ENCODE measurements at places on chromosomes 5 and 9.
A peak's percentile ranks its signal among the peaks of the same experiment; 100 is the strongest.

DNA sequence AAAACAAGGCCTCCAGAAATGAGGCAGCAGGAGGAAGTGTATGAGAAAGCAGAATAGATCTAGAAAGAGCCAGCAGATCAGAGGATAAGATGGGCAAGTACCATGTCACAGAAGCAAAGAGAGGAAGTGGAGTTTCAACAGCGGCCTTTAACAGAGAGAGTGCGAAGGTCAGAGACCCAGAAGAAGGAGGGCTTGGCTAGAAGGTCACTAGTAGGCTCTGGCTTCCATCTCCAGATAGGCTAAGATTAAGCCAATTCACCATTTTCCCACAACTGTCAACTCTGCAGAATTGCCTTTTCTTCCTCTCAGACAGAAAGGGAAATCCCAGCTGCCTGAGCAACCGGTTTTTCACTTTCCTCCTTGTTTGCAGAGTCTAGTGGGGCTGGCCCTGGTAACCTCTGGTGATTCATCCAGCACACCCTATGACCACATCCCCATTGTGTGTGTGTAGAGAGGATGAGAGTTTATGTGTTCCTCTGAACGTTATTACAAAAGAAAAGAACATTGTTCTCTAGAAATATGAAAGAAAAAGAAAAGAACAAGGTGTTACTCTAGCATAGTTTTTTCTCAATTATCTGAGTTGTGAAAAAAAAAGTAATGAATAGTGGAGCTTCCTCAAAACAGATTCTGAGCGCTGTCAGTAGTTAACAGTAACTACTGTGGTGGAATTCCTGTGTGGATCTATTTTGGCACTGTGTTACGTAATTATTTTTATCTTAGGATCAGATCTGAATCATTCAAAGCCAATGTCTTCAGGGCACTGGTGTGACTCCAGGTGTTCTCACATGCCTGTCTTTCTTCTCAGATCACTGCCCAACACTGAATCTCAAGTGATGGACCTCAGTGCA lies 220.4 kb downstream of the ARRDC3 start:
- DNase-seq: peak; percentile 23

DNA sequence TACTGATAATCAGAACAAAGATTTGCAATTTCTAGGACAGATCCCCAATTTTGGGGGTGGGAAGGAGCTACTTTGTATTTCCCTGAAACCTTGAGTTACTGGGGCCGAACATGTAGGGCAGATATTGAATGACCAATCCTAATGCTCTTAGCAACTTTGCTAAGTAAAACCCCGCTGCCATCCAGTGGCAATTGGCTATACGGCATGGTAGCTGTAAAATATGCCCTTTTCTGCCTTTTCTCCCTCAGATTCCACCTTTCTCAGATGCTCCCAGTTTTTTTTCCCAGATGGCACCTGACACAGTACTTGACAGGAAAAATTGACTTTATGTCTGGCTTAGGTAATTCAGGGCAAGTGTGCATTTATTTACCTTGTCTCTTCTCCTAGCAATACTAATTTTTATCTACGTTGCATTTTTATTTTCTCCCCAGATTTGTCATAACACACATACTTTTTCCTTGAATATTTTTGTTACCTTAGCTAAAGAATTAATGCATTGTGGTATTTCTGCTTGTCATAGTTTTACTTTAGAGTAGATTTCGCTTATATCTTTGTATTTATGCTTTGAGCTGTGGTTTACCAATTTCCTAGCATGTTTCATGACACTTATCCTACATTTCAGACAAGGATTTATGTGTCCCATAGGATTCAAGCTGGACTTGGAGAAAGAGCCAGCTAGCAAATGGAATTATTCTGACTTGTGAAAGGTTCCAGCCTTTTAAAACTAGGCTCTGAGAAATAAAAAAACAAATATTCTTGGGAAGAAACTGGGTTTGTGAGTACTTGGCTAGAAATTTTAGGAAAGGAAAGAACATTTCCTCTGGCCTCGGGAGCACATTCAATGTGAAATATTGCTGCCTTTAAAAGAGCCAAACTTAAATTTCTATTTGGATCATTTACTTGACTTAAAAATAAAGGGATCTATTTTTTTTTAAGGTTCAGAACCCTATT lies 37.4 kb downstream of the PIK3R1 start:
- no peak for DNase-seq

- DNase-seq: no peak
Observed at GRCh38 chr5:7372399-7372798, 23.5 kb upstream of the ADCY2 start.

DNA sequence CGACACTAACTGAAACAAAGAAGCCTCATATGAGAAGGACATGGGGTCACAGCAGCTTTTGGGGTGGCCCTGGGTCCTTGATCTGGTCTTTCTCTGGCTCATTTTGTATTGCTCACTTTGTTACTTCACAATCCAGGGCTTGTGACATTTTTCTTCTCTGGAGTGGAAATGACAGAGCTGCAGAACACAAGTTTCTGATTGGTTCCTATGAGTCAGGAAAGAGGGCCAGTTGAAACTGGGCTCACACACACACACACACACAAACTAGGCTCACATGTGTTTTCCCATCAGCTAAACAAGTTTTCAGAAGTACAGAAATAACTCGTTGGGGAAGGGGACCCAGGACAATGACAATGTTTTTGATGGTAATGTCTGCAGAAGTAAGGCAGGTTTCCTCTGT lies 54.3 kb downstream of the TMC1 start:
- DNase-seq: no peak

- no peak for DNase-seq
Observed at GRCh38 chr5:149429839-149430721, 51.0 kb upstream of the IL17B start.

DNA sequence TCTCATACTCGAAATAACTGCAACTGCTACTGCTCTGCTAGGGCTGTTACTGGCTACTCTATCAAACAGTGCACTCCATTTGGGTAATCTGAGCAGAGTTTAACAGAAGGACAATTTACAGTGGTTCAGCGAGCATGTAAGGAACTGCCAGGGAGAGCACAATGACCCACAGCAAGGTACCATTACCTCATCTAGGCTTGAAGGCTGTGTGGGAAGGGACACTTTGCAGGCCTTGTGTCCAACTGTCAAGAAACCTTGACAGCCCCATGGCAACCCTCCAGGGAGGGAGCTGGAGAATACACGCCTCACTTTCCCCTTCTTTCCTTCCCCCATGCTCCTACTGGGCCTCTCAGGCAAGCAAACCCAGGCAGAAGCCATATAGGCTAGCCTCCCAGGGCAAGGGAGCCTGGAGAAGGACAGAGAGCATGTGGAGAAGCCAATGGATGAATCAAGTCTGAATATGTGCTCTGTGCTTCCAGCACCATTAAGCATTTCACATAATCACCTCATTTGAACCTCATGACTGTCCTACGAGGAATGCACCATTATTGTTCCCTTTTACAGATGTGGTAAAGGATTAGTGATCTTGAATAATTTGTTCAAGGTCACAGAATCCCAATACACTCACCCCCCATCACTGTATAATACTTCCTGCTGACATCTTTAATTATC lies 49.9 kb upstream of the JAK2 start:
- DNase-seq: no peak
